ENCODE measurements at places on chromosomes 1 and 21.

DNA sequence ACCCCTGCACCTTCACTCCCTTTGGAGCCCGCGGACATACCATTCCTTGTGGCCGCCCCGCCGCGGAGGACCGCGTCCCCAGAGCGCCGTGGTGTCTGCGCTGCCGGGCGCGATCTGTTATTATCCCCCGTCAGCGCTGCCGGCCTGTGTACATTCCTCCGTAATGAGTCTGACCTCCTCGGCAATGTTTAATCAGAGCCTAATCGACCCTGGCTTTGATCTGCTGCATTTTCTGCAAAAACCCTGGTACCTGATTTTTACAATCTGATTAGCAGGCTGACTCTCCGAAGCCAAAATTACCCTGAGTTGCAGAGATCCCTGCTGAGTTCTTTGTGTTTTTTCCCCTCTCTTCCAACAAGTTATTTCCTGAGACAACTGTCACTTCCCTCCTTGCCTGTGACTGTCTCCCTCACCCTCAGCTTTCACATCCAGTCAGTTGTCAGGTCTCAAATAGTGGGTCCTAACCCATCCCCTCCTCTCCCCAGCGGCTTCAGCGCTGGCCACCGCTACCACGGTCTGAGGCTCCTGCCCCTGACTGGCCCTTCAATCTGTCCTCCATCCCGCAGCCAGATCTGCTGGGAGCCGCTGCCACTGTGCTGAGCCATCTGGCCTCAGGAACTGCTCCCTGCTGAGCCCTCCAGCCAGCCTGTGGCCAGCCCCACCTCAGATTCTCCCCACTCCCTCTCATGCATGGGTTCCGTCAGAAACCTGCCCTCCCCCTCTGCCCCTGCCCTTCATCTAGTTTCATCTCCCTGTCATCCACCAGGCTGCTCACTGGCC is 53.5 kb downstream of the GLIS1 start:
- DNase-seq, result no peak

GRCh38 chr1:42178249-42178648 is 13.7 kb upstream of the GUCA2A start:
- DNase-seq, result no peak

DNA sequence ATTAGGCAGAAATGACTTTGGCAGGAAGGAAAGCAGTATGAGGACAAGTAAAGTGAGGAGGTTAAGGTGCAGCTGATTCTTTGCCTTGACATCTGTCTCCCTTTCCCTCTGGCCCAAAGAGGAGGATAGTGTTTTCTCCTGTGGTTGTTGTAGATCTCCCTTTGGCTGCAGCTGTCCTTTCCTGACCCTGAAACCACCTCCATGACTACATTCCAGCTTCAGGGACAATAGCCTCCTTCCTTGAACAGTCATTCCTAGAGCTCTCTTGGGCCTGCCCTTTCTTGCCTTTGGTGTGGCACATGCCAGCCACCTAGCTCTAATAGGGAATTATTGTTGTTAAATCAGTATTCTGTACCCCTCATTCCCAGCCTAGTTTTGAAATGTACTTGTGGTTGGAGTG is 6.2 kb downstream of the ZMYM1 start:
- DNase-seq, result no peak

GRCh38 chr1:115452600-115453329 is 114.7 kb upstream of the NGF start:
- no peak for DNase-seq

GRCh38 chr1:176111835-176112234 is 95.3 kb downstream of the COP1 start:
- DNase-seq, result no peak

- no peak for DNase-seq
These were observed 24.2 kb downstream of the PDE9A start for GRCh38 chr21:42677339-42678321.

- DNase-seq, result no peak
These were observed 19.4 kb upstream of the COL18A1 start for GRCh38 chr21:45385549-45386050.
